ENCODE measurements at places on chromosomes 5 and 9.

- DNase-seq = no peak
These were observed 6.4 kb upstream of the TEX48 start for GRCh38 chr9:114688379-114688778.

GRCh38 chr5:136731241-136731900 lies 366.0 kb upstream of the TRPC7 start:
- DNase-seq = no peak

DNA sequence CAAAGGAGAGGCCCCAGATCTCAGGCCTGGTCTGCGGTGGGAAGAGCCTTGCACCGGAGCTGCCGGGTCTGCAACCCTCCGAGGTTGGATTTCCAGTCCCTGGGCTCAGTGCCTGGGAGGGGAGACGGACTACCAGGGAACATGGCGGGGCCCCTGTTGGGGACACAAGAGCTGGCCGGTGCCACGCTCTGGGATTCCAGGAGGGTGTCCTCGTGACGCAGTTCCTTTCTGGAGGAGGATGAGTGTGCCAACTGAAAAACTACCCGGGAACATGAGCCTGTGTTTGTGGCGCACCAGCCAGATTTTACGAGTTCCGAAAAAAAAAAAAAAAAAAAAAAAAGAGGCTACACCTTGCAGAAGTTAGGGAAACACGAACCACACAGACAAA lies 9.0 kb downstream of the NRARP start:
- DNase-seq = no peak

DNA sequence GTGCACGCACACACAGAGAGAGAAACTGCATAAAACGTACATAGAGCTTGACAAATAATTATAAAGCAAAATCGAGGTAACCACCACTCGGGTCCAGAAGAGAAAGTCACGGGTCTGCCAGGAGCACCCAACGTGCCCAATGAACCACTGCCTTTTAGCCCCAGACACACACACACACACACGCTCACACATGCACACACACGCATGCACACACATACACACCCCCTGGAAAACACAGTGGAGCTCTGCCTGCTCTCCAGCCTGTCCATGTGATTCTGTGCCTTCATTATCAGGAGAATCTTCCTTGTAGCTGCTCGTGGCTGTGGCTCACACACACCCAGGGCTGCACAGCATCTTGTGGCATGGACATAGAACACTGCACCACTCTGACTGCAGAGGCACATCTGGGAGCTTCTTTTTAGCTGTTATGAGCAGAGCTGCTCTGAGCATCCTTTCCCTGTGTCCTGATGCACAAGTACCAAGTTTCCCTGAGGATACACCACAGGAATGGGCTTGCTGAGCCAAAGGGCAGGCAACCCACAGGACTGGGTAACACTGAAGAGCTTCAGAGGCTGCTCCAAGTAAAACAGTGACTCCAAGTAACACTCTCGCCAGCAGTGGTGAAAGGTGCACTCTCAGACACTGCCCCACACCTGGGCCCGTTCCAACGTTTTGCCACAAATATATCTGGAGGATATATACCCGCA lies 58.9 kb downstream of the CAMSAP1 start:
- no peak for DNase-seq

DNA sequence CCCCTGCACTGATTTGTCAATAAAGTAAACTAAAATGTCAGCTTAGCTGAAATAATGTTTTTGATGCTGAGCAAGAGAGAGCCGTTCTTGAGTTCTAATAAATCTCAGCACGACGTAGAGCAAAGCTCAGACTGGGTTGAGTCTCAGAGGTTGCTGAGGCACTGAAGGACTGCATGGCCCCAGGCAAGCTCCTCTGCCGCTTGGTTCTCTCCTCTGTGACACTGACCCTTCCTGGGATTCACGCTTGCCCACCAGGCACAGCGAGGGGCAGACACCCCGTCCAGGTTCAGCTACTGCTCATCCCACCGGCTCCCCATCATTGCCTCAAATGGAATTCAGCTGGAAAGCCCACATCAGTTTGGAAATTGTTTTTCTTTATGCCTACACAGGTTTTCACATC lies 129.8 kb downstream of the IRX2 start:
- DNase-seq = no peak

GRCh38 chr5:148205044-148205806 lies 2.4 kb downstream of the SPINK6 start:
- no peak for DNase-seq

DNA sequence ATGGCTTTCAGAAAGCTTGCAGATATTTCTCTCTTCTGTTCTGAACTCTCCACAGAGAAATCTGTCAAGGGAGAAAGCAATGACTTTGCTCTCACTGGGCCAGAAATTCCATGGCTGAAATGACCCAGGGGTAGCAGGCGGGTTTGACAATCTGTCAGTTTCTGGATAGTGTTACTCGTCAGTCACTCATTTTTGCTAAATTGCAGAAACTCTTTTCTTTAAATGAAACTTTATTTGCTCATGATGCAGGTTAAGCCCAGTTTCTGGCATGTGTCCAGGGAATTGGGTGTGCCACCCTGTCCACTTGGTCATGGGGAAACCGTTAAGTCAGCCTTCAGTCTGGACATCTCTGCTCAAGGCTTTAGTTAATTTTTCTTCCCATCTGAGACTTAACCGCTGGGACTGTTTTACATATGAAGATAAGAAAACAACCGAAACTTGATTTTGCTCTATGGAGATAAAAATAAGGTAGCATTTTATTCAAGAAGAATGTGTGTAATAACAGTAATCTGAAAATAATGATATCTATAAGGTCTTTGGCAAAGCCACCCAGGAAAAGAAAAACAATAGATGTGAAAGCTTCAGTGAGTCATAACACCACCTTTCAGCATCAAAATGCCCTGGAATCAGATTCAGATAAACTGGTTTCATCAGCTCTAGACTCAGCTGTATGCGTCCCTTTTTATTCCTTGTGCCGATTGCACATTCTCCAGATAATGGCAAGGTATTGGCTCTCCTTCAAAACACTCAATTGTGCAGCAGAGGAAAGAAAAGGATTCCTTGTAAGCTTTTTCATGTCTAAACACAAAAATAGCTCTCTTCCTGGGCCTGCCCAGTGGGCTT lies 308.3 kb downstream of the ZSWIM6 start:
- DNase-seq = no peak

GRCh38 chr5:126438267-126438666 lies 15.1 kb downstream of the GRAMD2B start:
- no peak for DNase-seq

DNA sequence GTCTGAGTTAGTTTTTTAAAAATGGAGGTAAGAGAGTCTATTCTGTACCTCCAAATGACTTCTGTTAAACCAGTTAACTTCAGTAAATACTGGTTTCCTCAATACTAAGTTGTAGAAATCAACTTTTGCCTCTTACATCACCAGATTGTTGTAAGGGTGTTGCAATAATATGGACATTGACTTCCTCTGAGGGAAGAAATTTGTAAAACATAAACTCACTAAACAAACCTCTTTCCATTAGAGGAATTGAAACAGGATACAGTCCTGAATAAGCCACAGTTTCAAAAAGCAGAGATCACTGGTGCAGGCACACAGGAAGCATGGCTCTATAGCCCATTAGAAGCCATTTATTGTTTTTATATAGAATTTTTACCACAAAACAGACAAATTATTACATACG lies 32.7 kb upstream of the SLCO6A1 start:
- DNase-seq = no peak

DNA sequence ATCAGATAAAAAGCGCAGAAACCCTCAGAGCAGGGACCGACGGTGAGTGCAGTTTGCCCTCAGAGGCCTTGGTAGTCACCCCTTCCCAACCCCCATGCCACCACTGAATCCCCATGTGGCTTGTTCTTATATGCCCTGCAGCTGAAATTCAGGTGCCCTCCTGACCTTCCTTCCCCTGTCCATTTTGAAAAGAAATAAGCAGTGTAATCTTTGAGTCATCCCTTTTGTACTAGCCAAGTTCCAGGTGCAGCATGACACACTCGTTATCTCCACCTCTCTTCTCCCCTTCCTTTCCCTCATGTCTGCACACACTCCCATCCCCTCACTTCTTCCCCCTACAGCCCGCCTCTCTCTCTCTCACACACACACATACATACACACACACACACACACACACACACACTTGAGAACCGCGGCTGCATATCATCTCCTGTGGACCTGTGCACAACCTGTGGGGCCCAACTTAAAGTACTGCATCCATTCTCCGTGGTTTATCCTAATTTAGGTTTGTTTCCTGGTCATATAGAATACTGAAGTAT lies 53.1 kb downstream of the SYK start:
- DNase-seq = no peak

DNA sequence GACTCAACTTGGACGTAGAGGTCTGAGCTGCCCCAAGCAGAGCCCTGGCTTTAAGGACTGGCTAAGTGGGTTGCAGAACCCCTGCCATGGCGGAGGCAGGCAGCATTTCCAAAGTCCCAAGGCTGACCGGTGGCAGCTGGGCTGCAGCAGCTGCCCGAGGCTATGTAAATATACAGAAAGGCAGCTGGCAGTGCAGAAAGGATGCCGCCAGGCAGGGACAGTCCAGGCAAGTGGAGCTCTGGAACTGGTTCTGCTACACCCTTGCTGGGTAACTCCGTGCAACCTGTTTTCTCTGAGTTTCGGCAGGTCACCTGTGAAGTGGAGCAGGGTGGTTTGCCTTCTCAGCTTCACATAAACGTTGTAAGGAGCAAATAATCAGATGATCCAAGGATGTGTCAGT lies 46.0 kb downstream of the SHB start:
- no peak for DNase-seq

DNA sequence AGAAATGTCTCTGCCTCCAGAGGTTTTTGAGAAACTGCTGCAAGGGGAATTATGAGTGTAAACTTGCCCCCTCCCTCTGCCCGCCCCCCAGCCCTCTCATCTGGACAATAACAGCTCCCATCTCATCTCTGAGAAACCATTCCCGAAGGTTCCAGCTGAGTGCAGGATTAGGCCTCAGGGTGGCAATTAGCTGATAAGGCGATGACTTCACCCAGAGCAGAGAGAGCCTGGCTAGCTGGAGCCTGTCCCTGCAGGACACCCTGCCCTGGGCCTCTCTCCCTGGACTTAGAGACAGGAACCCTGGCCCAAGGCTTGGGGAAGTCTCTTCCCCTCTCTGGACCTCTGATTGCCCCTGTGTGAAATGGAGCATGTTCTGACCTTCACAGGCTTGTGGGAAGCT lies 45.7 kb upstream of the HAND1 start:
- no peak for DNase-seq

DNA sequence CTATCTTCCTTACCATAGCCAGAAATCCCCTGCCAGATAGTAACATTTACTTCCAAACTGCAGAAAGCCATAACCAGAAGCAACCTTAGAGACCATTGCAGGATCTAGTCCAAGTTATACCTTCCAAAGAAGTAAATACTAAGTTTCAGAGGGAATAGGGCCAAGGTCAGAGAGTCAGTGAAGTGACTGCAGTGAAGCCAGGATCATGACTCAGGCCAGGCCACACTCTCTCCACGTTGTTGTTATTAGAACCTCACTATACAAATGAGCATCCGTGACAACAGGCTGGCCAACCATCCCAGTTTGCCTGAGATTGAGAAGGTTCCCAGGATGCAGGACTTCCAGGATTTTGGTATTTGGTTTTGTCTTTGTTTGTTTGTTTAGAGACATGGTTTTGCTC lies 11.3 kb downstream of the ERAP1 start:
- no peak for DNase-seq

DNA sequence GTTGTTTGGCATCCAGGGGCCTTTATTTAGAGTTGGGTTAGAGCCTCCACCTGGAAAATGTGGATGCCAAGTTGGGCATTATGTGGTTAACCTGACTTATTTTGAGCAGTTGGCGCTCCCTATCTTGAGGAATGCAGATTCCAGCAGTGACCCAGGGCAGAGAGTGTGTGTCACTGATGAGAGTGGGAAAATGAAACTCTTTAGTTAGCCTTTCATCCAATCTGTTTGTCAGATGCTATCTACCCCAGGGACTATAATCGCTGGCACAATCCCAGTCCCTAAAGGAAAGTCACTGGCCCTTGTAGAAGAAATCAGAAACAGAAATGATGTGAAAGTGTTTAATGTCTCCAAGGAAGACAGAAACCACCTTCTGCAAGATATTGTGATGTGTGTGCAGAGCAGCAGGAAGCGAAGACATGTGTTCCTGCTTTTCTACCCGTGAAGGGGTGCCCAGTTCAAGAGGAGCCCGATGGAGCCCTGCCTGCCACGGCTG lies 10.2 kb upstream of the STING1 start:
- DNase-seq = no peak

GRCh38 chr5:157359356-157360055 lies 93.6 kb downstream of the CYFIP2 start:
- DNase-seq = no peak

GRCh38 chr9:97543561-97543960 lies 42.1 kb downstream of the TMOD1 start:
- DNase-seq = no peak

DNA sequence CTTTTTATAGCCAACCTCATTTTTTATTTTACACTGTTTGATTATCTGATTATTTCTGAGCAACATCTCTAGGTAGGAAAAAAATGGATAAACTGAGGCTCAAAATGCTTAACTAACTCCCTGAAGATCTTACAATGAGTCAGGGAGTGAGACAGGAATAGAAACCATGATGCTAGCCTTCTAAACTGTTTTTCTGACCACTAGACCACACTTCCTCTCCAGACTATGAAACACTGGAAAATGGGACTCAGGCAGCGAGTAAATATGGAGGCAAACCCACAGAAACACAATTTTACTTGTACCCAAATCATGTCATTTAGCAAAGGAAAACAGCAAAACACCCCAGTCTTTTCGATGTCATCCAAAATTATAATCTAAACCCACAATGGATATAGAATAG lies 129.9 kb upstream of the ANKH start:
- no peak for DNase-seq

- no peak for DNase-seq
These were observed 20.4 kb downstream of the DCAF12 start for GRCh38 chr9:34106110-34106509.

- no peak for DNase-seq
These were observed 33.9 kb downstream of the OLFML2A start for GRCh38 chr9:124810663-124811355.

DNA sequence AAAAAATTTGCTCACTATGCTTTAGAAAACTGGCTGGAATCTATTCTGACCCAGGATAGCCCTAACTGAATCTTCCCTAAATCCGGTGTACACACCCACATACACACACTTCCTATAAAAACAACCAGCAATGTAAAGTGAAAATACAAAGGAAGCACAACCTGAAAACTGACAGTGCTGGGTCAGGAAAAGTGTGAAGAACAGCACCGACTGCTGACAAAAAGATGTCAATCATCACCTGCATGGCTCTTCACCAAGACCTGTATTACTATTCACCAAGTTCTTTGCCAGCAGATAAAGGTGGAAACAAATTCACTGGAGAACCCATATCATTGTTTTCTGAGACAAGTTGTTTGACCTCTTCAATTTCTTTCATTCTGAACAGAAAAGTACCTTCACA lies 293.8 kb upstream of the GRAMD2B start:
- DNase-seq = no peak

DNA sequence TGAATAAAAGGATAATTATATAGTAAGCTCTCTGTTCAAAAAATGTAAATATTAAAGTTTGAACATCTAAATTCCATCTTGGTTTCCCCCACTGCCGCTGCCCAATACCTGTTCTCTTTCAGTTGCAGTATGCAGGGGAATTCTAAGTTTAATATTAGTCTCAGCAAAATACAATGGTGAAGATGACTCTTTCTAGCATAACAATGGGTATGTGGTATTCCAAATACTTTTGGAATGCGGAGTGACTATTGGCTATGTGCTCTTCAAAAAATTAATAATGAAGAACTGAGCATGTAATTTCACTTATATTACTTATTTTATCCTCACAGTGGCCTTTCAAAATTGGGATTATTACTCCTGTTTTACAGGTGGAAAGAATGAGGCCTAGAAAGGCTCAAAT lies 3.4 kb downstream of the CDKN2B-AS1 start:
- no peak for DNase-seq

Measured in activated CD4-positive, CD25-positive, alpha-beta regulatory T cell (primary cell).